Stimulated activated CD8-positive, alpha-beta memory T cell treated with anti-CD3 and anti-CD28 coated beads, Interleukin-2, amount 100 ng/mL, for 48 hours (primary cell): ENCODE measurements at places on chromosomes 7 and 10.

DNA sequence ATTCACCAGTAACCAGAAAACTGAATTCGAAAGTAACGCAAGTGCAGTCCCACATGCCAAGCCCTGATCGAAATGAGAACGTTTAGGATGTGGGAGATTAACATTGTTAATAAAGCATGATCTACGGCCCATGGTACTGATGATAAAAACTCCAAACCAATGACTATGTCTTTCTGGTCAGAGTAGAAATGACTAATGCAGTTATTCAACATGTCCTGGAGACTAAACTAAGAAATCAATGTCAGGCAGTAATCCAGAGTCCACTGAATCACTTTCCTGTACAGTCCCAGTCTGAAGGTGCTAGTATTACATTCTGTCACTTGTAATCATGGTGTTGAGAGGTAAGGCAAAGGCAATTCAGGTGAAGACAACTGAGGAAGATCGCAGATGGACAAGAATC, 14.4 kb downstream of the NPSR1 start:
- no peak for DNase-seq

GRCh38 chr7:144379776-144380384, 23.6 kb downstream of the NOBOX start:
- DNase-seq = no peak

DNA sequence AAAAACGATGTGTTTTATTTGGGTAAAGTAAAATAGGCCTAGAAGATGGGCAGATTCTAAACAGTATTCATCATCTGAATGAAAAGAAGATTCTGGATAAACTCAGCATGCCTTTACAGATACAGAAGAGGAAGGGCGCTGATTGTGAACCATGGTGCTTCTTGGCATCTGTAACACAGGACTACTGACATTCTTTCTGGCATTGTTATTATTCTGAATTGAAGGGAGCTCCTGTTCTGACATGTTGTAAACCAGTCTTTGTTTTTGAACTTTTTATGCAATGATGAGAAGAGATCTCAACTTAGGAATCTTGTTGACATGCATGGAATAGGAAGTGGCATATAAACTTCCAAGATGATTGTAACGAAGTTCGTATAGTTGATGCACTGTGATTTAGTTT, 13.5 kb downstream of the RPA3 start:
- DNase-seq = no peak

- DNase-seq = no peak
These were observed 633.5 kb upstream of the GALNT17 start for GRCh38 chr7:70498232-70498992.

DNA sequence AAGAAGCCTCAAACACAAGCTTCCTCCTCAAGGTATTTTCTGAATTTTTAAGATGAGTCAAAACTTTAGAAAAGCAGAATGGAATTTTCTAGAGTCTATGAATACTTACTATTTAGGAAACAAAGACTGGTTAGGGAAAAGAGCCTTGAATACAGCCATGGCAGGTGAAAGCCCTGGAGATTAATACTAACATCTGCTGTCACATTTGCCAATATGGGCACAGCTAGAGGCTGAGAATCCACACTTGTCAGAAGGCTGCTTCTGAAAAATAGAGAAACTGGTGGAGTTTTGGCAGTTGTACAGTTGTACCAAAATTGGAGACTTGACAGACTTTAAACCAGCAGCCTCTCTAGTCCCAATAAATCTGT, 24.3 kb upstream of the CNNM1 start:
- DNase-seq = no peak

DNA sequence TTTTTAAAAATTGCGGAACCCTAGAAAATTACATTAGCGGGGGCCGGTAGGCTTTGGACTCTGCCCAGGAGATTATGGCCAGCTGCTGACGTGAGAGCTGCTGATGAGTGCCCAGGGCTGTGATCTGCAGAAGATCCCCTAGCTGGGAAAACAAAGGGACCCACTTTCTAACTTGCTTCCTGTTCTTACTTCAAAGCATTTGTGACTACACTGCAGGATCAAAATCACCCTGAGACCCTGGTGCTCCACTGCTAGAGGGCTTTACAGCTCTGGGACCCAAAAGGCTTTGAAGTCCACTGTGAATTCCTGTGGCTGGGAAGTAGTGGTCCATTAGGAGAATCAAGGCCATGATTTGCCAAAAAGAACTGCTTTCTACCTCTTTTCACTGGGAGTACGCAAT, 499.4 kb upstream of the AKR1E2 start:
- no peak for DNase-seq
